Spinal cord (tissue), 10 donors: ENCODE measurements at places on chromosomes 5 and 9. TPM values are rescaled to one million over a fixed set of nuclear protein-coding genes. Genes with fewer than 3 reads are reported as not detected.
A peak's percentile ranks its signal among the peaks of the same experiment; 100 is the strongest.

GRCh38 chr9:127224883-127225739, 39.5 kb upstream of the GARNL3 start:
- H3K4me1 ChIP-seq = peaks cover 20% of the 10 kb centered on the region
- no peaks in the 10 kb centered on the region for H3K27me3 ChIP-seq
- H3K27ac ChIP-seq = peak overlapping the region; percentile 72
- H3K36me3 ChIP-seq = peaks cover 2% of the 10 kb centered on the region

DNA sequence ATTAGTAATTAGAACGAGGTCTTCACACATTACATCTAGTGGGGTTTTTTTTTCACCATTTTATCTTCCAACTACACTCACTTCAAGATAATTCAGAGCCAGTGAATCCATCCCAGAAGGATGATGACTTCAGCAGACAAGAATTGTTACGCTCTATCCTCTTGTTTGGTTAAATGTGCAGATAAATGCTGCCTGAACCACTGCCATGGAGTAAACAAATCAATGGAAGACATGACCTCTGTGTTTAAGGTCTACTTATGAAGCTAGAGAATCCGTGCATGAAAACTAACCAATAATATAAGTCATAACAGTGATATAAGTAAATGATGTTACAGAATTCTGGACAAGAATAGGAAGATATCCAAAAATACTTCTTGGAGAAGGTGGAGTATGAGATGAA, 602.6 kb downstream of the TLR4 start:
- no peaks in the 10 kb centered on the region for H3K4me1 ChIP-seq
- H3K36me3 ChIP-seq = no peaks in the 10 kb centered on the region
- no peak for DNase-seq
- H3K27me3 ChIP-seq = no peaks in the 10 kb centered on the region
- no peak overlapping the region for H3K27ac ChIP-seq

GRCh38 chr5:140344683-140345423, 1.6 kb downstream of the HBEGF start:
- H3K4me1 ChIP-seq = peaks cover 30% of the 10 kb centered on the region
- H3K36me3 ChIP-seq = peaks cover 15% of the 10 kb centered on the region
- no peaks in the 10 kb centered on the region for H3K27me3 ChIP-seq
- DNase-seq = no peak

DNA sequence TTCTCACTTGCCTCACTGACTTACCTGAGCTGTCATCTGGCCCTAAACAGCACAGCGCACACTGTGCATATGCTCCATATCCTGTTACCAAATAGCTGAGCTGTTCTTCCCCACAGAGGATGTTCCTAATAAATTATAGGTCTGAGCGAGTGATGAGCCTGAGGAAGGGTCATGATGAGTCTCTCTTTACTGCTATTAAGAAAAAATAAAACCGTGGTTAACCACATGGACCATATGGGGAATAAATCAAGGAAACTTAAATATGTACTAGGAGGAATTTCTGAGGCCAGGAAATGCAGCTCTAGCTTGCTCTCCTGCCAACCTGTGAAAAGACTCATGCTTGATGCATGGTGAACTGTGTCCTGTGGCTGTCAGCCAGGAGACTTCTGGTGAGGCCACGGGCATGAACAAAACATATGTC, 424.8 kb upstream of the DMAC1 start:
- no peak for DNase-seq
- H3K4me3 ChIP-seq = no peak overlapping the region
- no peaks in the 10 kb centered on the region for H3K4me1 ChIP-seq
- H3K27ac ChIP-seq = no peak overlapping the region

DNA sequence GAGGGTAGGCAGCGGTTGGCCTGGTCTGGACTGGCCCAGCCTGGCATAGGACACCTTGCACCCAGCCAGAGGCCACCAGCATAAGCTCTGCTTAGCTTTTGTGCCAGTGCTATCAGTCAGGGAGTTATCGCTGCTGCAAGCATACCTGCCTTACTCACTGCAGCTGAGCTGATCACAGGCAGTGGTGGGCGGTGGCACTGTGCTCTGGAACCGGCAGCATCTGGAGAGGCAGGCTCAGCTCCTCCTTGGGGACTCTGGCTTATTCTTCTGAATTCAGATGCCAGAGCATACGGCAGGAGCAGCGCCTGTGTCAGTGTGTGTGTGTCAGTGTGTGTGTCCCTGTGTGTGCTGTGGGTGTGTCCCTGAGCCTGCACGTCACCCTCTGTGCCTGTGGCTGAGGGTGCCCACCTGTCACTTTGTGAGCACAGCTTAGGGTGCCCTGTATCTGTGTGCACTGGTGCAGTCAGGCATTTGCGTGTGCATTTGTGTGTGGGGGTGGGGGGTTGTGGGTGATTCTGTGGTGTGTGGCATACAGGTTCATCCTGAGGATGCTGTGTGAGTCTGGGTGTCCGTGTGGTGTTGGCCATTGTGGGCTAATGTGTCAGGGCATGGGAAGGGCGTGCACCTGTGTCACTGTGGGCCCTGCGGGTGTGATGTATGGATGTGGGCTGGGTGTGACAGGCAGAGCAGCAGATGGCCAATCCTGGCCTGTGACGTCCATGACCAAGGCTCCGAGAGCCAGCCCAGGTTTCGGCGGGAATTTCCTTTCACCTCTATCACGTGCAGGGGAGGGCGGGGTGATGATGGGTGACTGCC, 23.5 kb downstream of the LMX1B start:
- H3K27ac ChIP-seq = no peak overlapping the region
- H3K4me1 ChIP-seq = peaks cover 61% of the 10 kb centered on the region
- no peak for DNase-seq
- peaks cover 9% of the 10 kb centered on the region for H3K36me3 ChIP-seq
- H3K27me3 ChIP-seq = peaks cover 42% of the 10 kb centered on the region

DNA sequence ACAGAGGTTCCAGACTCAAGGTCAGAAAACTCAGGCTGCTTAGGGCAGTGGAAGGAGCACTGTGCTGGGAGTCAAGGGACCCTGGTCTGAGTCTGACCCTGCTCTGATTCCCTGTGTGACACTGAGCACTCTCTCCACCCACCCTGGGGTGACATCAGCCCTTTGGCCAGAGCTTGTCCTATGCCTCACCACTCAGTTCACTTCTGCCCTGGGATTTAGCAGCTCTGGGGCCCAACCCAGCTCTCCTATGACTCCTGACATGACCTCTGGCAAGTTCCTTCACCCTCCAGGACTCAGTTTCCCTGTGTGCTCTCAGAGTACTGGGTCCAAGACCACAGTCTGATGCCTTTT, 63.9 kb downstream of the FAM114A2 start:
- no peaks in the 10 kb centered on the region for H3K27me3 ChIP-seq
- no peaks in the 10 kb centered on the region for H3K4me1 ChIP-seq
- H3K4me3 ChIP-seq = no peak overlapping the region
- no peaks in the 10 kb centered on the region for H3K36me3 ChIP-seq

The PCBD2 gene
- polyA plus RNA-seq = 11.5 TPM

The PCDHGA12 gene
- 8.3 TPM for polyA plus RNA-seq

The SLC6A19 gene
- polyA plus RNA-seq = 0.39 TPM

The NUTM2G gene
- 1.7 TPM for polyA plus RNA-seq
